ENCODE measurements at places on chromosomes 16 and 17.

DNA sequence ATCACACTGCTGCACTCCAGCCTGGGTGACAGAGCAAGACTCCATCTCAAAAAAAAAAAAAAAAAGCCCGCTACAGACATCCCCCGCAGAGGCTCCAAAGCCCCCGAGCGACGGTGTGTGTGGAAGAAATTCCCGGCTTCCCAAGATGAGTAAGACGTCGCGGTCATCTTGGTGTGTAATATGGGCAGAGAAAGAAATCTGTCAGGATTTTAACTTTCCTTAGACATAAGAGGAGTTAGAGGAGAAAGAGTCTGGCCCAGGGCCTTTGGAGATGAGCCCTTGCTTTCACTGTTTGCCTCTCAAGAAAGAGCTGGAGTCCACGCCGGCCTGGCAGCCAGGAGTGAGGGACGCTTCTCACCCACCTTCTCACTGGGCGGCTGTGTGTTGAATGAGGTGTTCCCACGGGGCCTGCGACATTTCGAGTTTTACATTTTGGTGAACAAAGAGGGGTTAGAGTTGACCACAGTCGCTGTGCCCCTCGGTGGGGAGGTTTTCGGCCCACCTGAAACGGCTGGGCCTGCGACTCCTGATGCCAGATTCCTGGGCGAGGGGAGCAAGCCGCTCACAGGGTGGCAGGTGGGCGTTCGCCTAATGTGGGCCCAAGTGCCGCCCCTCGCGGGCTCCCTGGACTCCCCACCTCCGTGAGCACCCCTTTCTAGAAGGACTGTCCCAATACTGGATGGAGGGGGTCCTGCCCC lies 17.9 kb downstream of the C1QTNF1 start:
- DNase-seq, result no peak

- DNase-seq, result no peak
Measured at GRCh38 chr16:71693164-71693563, 31.3 kb downstream of the PHLPP2 start.

DNA sequence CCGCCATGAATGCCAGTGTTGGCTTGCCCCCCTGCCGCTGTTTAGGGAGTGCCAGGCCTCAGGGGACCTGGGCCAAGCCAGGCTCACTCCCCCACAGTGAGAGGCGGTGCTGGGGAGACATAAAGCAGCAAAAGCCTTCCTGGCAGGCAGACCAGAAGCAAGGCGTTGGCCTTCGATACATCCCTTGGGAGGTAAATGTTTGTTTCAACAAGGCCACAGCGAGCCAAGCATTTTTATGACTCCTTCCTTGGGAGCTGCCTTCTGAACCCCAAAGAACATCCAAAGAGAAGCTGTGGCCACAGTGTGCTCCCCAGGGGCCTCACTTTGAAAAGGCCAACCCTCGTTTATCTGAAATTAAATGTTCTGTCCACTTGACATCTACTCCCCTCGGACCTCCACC lies 119.7 kb upstream of the CIBAR2 start:
- DNase-seq, result no peak

DNA sequence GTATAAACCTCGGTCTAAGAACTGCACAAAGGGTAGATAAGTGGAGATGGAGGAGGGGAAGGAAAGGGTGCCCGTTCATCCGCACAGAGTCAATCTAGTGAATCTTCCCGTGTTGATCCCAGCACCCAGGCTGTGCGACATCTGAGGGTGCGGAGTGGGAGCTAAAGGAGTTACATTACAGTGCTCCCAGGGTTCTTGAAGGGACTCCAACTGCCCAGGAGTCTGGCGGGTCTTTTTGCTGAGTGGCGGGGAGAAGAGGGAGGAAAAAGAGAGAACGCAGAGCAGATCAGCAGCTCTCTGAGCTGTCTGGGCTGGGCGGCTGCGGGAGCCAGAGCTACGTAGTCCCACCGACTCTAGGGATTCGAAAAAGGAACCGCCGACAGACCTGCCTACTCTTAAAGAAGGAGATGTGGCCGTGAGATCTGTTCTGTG lies 1.6 kb upstream of the CA10 start:
- no peak for DNase-seq

GRCh38 chr16:88378401-88378800 lies 4.4 kb upstream of the ZNF469 start:
- no peak for DNase-seq

DNA sequence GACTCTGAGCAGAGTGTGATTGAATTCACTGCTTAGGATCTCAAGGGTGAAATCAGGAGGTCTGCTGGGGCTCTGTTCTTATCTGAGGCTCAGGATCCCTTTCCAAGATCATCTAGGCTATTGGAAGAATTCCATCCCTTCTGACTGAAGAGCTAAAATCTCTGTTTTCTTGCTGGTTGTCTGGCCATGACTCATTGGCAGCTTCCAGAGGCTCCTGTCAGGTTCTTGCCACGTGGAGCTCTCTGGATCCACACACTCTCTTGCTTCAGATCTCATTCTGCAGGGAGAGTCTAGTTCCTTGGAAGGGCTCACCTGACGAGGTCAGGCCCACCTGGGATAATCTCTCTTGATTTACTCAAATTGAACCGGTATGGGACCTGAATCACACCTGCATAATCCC lies 930.7 kb downstream of the CDH8 start:
- DNase-seq, result no peak

- DNase-seq, result peak; percentile 55
Measured at GRCh38 chr16:85393674-85394451, 219.3 kb upstream of the GSE1 start.

DNA sequence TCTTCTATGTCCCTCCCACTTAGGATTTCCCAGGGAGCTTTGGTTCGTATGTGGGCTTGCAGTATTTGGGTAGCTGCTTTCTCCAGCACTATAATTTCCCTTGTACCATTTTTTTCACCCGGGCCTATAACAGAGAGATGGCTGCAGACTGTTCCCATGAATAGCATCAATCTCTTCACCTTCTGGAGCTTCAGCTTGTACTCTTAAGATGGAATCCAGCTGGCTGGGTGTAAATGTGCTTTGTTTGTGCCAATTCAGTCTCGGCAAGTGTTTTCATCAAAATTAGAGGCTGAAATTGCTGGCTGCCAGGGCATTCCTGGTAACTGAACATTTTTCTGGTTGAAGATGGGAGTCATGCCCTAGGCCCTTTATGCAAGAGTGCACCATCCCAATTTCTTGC lies 12.2 kb upstream of the CPD start:
- DNase-seq, result no peak

DNA sequence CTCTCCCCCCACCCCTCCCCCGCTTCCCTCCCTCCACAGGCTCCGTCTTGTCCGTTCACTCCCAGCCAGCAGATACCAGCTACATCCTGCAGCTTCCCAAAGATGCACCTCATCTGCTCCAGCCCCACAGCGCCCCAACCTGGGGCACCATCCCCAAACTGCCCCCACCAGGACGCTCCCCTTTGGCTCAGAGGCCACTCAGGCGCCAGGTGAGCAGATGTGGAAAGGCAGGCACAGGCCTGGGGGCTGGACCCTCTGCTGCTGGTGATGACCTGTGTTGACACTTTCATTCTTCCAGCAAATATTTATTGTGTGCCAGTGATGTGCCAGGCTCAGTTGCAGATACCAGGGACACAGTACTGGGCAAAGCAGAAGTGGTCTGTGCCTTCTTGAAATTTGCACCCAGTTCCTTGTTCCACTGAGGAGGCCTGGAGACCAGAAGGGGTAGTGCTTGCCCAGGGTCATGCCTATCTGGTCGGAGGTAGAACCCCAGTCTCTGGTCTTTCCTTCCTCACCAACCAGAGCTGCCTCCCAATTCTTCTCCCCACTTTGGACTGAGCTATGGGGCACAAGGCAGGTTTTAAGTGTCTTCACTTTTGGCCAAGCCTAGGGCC lies 10.3 kb upstream of the ABCC3 start:
- no peak for DNase-seq

GRCh38 chr17:79920751-79921410 lies 81.6 kb upstream of the CBX4 start:
- no peak for DNase-seq

GRCh38 chr17:75181608-75182318 lies 996 bp downstream of the SUMO2 start:
- DNase-seq, result peak; percentile 46

- no peak for DNase-seq
Measured at GRCh38 chr17:1959871-1960544, 65.1 kb downstream of the RTN4RL1 start.

- no peak for DNase-seq
Measured at GRCh38 chr17:17852930-17853329, 16.1 kb upstream of the SREBF1 start.

All from T-helper 1 cell (primary cell).